ENCODE measurements at places on chromosomes 12 and 14.

DNA sequence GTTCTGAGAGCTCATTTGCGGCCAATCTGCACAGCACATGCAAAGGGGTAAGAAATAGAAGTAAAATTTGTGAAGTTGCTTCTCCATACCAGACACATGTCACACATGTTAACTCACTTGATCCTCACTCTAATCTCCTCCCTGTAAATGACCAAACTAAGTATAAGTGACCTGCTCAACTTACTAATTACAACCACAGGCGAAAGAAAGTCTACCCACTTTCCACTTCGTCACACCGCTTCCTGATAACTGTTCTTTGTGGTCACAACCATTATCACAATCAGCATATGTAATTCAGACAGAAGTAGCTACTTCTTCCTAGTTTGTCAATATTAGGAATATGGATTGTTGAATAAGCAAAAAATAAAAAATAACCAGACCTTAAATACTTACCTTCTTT, 293.7 kb upstream of the CLEC14A start:
- DNase-seq = no peak

GRCh38 chr12:42192258-42192657, 45.8 kb downstream of the YAF2 start:
- DNase-seq = no peak

GRCh38 chr12:43675048-43675904, 83.3 kb downstream of the PUS7L start:
- DNase-seq = no peak

- DNase-seq = peak; percentile 73
Measured at GRCh38 chr12:67649570-67650387, 1.2 kb downstream of the DYRK2 start.

GRCh38 chr12:31752450-31752849, 23.6 kb upstream of the AMN1 start:
- no peak for DNase-seq

GRCh38 chr14:68813318-68813838, 20.5 kb upstream of the ZFP36L1 start:
- no peak for DNase-seq

DNA sequence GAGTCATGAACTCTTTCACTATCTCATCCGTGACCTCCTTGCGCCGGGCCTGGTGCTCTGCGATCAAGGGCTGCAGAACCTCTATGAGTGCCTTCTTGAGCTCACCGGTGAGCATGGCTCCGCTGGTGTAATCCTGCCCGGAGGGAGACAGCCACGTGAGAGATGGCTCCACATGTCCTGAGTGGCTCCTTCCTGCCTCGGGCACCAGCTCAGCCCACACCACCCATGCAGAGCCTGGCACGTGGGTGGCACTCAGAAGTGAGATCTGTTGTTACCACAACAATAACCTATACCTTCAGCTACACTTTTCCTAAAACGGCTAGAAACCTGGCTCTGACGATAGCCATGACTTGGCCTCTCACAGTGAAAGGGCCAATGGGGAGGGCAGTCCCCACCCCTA, 11.8 kb downstream of the SLC25A47 start:
- DNase-seq = peak; percentile 55

- no peak for DNase-seq
Measured at GRCh38 chr12:48998497-48999353, 450 bp downstream of the DDN start.

DNA sequence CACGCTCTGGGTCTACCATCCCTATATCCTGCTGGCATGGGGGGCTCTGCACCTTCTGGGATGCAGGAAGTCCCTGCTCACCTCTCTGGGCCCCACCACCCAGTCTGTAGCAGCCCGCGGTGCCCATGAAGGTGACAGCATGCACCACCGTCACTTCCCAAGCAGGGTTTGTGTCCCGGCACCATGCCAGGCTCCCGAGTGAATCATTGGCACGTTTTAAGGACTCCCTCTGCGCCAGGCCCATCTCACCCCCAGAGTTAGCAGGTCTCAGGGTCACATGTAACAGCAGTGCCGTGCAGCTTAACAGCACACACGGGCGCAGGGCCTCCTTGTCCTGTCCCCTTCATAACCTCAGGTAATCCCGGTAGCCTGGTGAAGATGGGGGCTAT, 19.9 kb downstream of the SETD1B start:
- DNase-seq = no peak

DNA sequence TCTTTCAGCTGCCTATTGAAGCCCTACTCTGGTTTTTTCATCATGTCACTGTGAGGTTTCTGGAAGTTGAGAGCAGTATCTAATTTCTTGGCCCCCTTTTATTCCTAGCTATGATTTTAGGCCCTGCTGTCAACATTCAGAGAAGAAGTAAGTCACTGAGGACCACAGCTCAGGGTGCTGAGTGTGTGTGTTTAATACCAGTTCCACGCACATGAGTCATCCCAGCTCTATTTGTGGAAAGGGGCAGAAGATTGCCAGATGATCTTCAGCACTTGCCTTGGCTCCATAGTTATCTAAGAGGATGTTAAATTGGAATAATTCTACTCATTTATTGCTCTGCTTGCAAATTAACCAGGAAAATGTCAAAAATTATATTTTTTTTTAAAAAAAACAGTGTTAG, 65.5 kb upstream of the SLC38A4 start:
- DNase-seq = no peak

- no peak for DNase-seq
Measured at GRCh38 chr12:132513070-132513398, 23.1 kb downstream of the FBRSL1 start.

DNA sequence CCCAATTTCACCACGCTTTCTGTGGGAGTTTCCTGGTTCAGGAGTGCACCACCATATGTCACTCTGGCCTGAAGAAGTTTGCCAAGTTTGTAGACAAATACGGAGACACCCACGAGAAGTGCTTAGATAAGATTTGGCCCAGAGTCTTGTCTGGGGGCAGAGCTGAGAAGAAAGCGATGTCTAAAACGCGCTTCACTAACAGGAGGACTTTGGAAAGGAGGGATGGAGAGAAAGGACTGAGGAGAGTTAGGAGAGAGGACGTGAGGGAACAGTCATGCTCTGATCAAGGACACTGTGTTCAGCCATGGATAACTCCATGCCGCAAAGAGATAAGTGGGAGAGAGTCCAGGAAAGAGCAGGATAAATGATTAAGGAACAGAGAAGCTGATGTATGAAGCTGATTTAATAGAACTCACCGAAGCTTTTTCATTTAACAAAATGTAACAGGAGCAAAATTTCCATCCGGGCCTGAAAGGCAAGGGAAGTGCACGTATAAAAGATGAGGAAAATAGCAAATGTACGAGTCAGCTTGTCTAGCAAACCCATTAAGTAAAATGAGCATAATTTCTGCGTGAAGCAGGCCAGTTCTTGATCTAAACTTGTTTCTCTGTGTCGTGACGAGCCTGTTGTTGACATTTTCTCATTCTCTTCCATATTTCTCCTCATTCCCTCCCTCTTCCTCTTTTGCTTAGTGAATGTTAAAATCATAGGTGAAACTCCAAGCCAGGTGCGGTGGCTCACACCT, 23.4 kb upstream of the MAP3K9 start:
- DNase-seq = no peak

DNA sequence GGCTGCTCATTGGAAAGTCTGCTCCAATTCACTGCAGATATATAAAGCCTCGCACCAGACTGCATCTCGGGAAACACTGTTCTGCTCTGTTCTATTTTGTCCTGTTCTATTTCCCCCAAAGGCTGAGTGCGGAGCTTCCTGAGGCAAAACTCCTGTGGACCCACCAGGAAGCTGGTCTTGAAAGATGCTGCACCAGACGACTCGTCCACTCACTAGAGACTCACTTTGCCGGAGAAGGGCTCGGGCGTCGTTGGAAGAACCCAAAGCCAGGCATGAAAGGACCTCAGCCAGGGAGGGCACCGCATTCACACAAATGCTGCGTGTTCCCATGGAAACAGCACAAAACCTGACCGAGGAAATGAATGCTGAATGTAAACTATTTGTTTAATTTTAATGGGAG, 331.2 kb upstream of the SFSWAP start:
- no peak for DNase-seq

DNA sequence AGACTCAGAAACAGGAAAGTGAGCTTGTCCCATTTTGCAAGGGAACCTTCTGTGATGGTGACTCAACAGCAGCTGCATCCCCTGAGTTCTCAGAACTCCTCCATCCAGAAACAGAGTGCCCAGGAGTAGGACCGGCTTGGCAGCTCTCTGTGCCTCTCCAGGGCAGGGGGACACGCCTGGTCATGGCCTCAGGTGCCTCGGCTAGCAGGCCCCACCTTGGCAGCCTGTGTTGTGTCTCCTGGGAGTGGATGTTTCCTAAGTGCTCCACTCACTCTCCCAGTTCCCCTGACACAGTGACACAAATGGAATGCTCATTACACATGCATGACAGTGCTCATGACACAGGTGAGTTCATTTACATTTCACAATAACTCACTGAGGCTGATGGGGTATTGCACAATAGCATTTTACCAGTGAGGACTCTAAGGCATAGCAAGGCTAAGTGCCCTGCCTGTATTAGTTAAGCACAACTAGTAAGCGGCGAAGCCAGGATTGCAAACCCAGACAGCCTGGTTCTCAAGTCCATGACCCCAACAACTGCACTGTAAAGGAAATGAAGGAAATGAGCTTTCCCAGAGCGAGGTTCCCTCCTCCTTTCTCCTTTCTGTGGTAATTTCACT, 47.4 kb downstream of the CALM1 start:
- no peak for DNase-seq

- DNase-seq = no peak
Measured at GRCh38 chr12:123676616-123677320, 5.9 kb downstream of the TCTN2 start.

DNA sequence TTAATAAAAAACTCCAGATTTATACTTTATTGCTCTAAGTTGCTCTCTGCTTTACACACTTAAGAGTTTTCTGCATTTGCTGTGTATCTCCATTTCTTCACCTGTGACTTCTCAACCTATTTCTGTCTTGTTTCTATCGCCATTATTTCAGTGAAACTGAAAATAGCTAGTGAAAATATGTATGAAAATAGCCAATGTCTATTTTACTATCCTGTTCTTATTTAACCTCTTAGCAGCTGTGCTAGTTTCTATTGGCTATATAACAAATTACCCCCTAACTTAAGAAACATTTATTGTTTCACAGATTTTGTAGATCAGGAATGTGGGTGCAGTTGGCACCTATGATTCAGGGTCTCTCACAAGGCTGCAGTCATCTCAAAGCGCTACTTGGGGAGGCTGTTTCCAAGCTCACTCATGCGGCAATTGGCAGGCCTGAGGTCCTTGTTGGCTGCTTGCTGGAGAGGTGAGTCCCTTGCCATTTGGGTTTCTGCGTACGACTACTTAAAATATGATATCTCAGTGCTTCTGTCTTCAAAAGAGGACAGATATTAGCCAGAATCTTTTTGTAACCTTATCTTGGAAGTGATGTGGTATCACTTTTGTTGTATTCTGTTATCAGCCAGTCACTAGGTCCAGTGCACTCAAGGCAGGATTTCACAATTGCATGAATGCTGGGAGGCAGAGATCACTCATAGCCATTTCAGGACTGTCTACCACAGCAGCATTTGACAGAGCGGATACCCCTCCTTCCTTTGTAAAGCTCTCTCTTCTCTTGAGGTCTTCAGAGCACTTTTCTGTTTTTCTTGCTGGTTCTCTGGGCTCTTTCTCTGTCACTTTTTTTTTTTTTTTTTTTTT, 7.2 kb downstream of the ERC1 start:
- DNase-seq = no peak

GRCh38 chr14:91373591-91374254, 43.9 kb downstream of the CCDC88C start:
- no peak for DNase-seq

- DNase-seq = no peak
Measured at GRCh38 chr12:1803736-1804135, 16.6 kb upstream of the LRTM2 start.

DNA sequence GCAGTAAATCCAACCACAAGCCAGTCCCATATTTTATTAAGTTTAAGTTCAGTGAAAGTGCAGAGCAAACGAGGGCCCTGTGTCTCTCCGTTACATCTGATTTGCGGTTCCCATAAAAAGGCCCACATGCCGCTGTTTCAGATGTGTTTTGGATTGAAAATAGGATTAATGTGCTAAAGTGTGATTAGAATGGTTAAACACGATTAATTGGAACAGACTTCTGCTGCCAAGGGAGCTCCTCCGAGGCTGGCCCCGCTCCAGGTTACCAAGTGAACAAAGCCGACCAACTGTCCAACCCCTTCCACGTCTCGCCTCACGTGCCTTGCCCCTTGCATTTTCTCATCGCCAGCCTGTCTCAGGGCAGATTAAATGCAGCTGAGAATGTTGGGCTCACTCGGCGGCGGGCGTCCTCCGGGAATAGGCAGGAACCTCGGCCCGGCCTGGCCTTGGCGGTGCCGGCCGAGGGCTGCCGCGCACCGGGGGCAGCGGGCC, 166.5 kb upstream of the GSC start:
- DNase-seq = peak; percentile 72

DNA sequence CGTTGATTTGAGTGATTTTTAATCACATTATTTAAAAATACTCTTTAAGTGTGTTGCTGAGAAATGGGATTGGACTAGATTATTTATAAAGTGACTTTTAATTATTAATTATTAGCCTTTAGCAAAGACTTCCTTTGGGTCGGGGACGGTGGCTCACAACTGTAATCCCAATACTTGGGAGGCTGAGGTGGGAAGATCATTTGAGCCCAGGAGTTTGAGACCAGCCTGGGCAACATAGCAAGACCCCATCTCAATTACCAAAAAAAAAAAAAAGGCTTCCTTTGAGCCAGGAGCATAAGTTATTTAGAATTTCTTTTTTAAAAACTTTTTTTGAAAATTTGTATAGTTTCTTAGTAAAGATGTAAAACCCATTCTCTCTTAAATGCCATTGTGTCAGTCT, 8.8 kb downstream of the CHURC1 start:
- no peak for DNase-seq

DNA sequence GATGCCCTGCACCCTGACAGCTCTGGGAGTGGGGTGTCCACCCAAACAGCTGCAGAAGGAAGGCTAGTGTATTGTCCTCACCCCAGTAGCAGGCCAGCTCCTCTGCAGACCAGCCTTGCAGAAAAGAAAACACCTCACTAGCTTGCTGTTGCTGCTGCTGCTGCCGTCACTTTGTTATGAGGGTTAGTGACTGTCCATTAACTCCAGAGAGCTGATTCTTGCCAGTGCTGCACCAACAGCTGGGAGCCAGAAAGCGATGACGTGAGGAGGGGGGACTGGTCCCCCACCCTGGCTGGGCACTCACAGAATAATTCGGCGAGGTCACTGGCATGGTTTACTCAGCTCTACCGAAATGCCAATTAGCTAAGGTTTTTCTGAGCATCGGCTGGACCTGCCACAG, 2.8 kb downstream of the SYNDIG1L start:
- peak; percentile 25 for DNase-seq

- DNase-seq = peak; percentile 83
Measured at GRCh38 chr12:54126029-54126695, 62.6 kb downstream of the SMUG1 start.

DNA sequence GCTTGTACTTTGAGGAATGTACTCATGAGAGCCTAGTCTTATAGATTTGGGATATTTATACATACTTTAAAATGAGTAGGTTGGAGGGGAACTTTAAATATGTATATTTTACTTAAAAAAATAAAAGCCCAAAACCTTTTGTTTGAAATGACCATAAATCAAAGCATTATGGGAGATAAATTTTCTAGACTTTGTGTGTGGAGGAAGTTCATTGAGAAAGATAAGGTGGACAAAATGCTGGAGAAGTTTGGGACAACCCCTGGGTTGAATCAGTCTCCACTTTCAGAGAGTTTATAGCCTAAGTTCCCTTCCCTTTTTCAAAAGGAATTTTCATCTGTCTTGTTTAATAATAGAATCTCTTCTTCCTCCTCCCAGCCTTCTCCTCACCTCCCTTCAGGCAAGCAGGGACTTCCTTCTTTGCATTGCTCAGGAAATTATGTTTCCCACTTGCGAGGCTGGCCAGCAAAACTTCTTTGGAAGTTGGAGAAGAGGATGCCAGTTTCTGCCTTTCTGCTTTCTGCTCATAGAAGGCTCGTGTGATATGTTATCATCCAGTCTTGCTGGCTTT, 54.2 kb downstream of the CHST11 start:
- DNase-seq = no peak
